ENCODE measurements at places on chromosomes 6 and 20.

GRCh38 chr6:117344444-117345291 lies 79.3 kb downstream of the VGLL2 start:
- DNase-seq, result no peak

DNA sequence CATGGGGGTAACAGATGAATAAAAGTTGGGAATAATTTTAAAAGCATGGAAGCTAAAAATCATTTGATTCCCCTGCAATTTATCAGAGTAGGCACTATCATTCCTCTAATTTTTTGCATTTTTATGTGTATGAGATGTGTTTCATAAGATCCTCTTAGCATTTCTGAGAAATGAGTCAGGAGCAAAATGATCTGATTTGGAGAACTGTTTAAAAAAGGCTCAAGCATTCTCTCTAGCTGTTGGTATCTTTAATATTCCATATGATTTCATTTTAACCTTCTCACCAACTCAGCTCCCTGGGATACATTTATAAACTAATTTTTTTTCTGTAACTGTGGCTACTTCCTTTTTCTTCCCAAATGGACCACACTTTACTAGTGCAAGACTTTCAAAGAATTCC lies 60.9 kb downstream of the MCHR2 start:
- peak; percentile 54 for DNase-seq

DNA sequence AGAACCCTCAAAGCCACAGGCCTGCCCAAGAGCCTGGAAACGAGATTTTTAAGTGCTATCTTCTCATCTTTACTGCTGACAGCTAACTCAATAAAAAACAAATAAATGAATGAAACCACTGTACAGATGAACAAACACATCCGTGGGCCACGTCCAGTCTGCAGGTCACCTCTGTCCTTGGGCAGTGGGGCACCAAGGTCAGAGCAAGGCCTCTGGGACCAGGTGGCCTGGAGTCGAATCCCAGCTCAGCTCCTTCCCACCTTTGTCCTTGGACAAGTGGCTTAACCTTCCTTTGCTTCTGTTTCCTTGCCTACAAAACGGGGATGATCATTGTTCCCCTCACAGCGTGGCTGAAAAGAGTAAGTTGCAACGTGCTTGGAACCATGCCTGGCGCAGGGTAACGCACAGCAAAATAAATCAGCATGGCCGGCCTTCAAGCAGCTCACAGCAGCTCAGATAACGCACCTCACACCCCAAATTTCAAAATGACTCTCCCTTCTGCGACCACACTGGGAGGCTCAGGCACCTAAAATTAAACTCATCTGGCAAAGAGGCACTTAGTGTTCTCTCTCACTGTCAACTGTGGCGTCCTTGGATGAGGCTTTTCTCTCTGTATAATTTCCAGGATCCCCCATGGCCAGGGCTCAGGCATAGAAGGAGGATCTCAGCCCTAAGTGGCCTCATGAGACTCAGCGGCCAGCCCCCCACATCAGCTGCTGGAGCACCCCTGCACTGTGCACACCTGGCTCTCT lies 35.7 kb downstream of the RRBP1 start:
- DNase-seq, result no peak

DNA sequence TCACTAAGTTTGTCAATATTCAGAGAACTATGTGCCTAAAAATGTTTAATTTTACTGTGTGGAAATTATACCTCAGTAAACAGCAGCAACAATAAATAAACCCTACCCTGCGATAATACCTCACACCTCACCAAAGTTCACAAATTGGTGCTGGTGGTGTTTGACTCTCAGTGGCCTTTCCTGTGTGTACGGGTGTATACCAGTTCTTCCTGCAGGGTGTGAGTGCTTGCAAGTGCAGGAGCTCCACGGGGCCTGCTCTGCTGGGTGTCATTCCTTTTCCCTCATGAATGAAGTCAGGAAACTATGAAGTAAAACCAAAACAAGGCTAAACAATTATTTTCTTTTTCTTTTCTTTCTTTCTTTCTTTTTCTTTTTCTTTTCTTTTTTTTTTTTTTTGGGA lies 4.1 kb upstream of the ENPP5 start:
- no peak for DNase-seq

DNA sequence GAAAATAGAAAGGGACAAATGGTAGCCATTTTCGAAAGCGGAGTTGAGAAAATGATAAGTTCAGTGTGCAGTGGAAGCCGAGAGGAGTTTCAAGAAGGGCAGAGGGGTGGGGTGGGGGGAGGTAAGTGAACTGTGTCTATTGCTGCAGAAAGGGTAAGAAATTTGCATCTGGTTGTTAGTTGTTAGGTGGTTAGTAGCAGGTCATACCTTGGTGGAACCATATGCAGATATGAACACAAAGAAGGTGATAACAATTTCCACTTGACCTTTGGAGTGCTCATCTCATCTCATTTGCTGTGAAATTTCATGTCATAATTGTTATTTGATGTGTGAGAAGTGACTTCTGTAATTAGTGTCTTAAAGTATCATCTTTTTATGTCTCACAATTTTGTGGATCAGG lies 288.2 kb downstream of the QKI start:
- DNase-seq, result no peak

- no peak for DNase-seq
Observed at GRCh38 chr6:35302604-35303241, 5.1 kb downstream of the DEF6 start.

- DNase-seq, result peak; percentile 54
Observed at GRCh38 chr6:2038092-2038491, 207.3 kb downstream of the GMDS start.

GRCh38 chr6:135537741-135538301 lies 40.3 kb upstream of the AHI1 start:
- DNase-seq, result peak; percentile 68

- DNase-seq, result no peak
Observed at GRCh38 chr6:26142026-26142425, 54.8 kb downstream of the HFE start.

DNA sequence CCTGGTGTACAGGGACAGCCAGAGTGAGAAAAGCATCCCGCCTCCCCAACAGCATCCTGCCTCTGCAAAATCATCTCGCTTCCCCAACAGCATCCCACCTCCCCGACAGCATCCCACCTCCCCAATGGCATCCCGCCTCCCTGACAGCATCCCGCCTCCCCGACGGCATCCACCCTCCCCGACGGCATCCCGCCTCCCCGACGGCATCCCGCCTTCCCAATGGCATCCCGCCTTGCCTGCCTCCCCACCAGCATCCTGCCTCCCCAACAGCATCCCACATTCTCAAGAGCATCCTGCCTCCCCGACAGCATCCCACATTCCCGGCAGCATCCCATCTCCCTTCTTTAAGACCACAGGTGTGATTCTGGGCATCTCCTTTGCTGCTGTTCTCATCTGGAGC lies 46.0 kb upstream of the NXT1 start:
- DNase-seq, result no peak

GRCh38 chr6:33633462-33634158 lies 12.5 kb downstream of the ITPR3 start:
- DNase-seq, result peak; percentile 68

GRCh38 chr6:42783177-42783875 lies 1.5 kb downstream of the BICRAL start:
- DNase-seq, result peak; percentile 80

- DNase-seq, result peak; percentile 45
Observed at GRCh38 chr6:46453216-46453615, 38.0 kb downstream of the RCAN2 start.

DNA sequence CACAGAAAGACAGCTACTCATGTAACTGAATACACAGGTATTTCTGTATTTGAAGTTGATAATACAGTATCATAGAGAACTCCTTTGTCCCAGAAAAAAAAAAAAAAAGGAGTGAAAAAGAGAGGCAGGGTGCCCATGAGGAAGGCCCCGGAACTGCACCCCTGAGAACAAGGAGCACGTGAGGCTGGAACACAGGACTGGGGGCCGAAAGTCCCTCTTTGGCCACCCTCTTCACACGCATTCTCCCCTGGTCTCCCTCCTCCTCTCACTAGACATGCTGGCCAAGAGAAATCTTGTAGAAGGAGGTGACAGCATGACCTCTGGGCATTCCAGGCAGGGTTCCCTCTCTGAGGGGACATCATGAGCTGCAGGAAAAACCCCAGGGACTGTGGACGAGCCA lies 62.7 kb upstream of the TRAF3IP2 start:
- DNase-seq, result no peak

DNA sequence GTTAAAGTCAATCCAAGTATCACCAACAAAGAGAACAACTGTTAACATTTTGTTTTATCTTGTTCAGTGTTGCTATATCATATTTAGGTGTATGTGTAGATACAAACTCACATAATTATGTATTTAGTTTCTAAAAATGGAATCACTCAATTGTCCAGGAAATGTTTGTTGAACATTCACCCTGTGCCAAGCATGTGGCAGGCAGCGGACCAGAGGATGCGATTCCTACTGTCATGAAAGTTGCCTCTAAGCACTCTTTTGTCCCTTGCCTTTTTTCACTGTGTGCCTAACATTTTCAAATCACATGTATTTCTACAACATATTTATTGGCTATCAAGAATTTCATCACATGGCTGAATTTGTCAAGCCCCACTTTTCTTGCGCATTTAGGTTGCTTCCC lies 16.9 kb upstream of the TGM2 start:
- DNase-seq, result no peak

DNA sequence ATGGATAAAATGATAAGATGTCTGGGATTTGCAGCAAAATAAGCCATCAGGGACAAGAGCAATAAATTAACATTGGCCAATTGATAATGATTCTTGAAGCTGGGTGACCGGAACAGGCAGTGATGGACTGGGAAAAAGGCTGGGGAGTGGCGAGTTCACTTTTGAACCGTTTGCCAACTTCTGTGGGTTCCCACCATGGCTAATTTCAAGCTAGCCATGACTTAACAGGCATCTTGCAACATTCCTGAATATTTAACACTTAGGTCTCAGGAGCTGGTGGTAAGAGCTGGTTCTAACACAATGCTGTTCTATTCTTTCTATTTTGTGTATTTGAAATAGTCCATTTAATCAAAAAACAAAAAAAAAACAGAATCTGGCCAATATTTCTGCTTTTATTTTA lies 37.6 kb upstream of the CD83 start:
- DNase-seq, result no peak

DNA sequence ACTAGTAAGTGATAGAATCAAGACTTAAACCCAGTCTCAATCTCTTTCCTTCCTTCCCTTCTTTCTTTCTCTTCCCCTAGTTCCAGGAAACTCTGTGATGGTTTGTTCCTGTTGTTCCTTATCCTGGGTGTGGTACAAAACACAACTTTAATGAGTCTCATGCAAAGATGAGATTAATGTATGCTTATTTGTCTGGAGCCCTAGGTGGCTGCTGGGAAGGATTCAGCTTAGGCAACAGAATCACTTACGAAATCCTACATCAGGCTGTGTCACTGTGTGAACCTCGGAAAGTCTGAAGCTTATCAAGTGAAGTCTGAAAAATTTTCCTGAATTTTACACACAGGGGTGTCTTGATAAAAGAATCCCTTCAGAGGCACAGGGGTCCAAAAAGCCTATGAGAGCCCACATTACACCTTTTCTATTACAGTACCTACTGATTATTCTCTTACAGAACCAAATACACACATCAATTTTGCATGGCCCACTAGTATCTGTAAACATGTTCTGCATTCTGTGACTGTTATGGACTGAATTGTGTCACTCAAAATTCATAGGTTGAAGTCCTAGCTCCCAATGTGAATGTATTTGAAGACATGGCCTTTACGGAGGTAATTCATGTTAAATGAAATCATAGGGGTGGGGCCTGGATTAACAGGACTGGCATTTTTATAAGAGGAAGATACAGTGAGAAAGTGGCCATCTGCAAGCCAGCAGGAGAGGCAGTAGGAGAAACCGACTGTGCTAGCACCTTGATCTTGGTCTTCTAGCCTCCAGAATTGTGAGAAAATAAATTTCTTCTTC lies 144.7 kb downstream of the MYB start:
- no peak for DNase-seq

DNA sequence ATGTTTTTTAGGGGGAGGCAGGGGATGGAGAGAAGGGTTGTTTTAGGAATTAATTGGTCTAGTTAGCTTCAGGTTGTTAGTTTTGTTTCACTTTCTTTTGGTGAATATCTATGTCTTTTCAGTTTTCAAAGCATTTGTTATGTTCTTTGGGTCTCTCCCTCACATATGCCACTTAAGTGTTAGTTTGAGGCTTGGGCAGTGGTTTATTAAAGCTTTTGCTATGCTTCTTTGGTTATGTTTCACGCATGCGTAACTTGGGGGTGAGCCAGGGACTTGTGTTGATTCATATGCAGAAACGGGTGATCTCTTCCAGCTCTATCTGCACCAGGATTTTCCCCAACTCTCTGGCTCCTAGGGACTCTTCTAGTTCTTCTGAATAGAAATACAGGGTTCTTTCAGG lies 11.4 kb upstream of the MMS22L start:
- DNase-seq, result peak; percentile 52

DNA sequence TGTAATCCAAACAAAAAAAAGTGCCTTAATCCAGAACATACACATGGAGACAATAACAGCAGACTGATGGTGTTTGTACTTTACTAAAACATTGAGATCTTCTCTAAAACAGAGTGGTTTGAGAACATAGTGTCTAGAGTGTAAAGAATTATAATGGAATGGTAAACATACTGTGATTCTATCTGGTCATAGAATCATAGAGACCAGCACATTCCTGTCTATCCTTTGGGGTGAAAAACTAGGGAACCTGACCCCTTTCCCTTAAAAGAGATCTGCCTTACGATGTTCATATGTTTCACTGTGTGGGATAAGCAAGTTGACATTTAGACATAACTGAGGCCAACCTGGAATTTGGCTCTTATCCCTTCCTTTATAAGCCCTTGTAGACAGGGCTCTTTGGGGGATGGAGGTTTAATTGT lies 55.7 kb downstream of the TRMT11 start:
- DNase-seq, result no peak

- no peak for DNase-seq
Observed at GRCh38 chr6:20464041-20464440, 62.4 kb downstream of the E2F3 start.

DNA sequence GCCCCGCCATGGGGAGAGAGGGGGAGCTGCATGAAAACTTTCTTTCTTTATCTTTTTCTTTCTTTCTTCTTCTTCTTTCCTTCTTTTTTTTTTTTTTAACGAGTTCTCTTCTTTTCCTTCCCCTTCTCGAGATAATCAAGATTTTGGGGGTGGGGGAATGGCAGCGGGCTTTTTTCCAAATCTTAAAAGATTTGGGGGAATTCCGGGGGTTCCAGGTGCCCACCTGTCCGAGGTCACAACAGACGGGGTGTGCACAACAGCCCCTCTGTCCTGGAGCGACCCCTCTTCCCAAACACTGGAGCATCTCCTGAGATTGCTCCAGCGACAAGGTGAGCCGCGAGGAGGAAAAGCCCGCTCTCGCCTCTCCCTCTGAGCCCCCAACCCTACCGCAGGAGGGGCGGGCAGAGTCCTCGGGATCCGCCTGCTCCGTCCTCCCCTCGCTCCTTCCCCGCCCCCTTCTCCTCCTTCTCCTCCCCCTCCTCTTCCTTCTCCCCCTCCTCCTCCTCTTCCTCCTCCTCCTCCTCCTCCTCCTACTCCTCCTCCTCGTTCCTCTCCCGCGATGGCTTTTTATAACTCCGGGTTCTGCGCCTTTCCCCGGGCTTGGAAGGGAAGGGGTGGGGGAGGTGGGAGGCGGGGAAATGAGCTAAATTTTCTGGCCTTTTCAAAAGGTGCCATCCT lies 689 bp upstream of the KCNB1 start:
- DNase-seq, result peak; percentile 24

GRCh38 chr6:117616391-117617209 lies 14.3 kb upstream of the GOPC start:
- DNase-seq, result no peak

- peak; percentile 65 for DNase-seq
Observed at GRCh38 chr6:161406646-161407045, 132.8 kb upstream of the AGPAT4 start.

Measured in myocyte (in vitro differentiated cells).